Stimulated activated naive CD4-positive, alpha-beta T cell (primary cell): ENCODE measurements at places on chromosomes 11 and 22.

DNA sequence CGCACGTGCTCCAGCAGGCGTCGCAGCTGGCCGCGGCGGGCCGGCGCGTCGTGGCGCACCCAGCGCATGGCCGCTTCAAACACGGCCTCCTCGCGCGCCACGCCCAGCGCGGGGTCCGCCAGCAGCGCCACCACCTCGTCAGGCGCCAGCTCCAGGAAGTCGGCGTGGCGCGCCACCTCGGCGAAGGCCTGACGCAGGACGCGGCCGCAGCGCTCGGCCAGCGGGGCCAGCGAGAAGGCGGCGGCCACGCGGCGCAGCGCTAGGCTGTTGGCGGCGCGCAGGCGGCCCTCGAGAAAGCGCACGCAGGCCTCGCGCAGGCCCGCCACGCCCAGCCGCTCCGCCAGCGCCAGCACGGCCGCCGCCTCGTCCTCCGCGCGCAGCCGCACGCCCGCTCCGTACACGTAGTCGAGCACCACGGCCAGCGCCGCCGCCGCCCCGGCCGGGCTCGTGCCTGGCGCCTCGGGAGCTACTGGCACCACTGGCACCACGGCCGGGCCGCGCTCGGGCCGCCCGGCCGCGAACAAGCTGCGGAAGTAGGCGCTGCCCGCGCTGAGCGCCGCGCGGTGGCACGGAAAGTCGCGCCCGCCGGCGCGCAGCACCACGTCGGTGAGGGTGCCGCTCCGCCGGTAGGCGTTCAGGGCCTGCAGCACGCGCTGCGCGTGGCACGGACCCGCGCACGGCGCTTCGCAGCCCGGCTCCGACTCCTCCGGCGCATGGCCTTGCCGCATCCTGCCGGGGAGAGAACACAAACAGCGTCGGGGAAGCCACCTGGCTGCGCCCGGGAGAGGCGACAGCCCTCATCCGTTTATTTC is 2.9 kb downstream of the KLHL35 start:
- peak; percentile 59 for DNase-seq

- DNase-seq = no peak
Observed at GRCh38 chr11:5841797-5842196, at the start of gene OR52E6. OR52E6 (minus strand) TSS chr11:5841897; CDS start chr11:5841897, 0 bp downstream.

DNA sequence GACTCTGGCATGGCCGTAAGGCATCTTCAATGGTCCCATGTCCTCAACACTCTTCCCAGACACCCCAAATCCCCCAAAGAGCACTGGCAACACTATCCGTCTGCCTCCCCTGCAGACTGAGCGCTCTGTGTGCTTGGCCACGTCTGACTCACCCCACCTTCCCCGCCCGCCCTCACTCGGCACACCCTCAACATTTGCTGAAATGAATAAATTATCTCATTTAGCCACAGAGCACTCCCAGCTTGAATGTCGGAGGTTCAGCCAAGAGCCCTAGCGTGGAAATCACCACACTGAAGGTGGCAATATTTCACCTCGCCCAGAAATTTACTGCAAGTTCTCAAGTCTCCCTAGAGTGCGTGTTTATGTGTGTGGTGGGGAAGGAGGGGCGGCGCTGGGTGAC is 46.6 kb upstream of the TCF20 start:
- no peak for DNase-seq

GRCh38 chr11:133705873-133706272 is 139.4 kb downstream of the SPATA19 start:
- DNase-seq = no peak

DNA sequence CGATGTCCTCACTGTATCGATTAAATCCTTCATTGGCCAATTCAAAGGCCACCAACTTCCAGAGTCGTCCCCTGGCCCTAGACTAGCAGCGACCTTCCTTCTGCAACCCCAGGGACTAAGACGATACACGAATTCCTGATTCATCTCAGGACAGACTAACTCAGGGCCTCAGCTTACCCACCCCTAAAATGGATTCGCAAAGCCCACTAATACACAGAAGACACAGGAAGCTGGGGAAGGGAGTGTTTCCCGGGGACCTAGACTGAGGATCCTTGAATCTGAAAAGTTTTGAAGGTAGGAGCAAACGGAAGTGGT is 509 bp downstream of the LAMTOR1 start:
- DNase-seq = no peak

DNA sequence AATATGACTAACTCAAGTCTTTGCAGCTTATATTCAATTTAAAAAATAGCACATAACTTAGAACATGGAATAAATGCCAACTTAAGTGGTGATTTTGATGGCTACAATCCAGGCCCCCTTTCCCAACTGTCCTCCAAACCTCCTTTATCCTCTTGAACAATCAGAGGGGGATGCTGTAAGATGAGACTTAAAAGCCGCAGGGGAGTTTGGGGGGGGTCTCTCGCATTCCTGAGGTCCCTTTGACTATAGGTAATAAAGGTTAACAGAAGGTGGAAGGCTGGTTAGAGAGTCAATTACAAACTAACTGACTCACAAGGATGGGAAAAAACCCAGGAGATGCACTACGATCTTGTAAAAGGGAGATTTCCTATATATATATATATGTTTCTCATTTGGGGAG is 101.8 kb downstream of the KIRREL3 start:
- no peak for DNase-seq

- DNase-seq = no peak
Observed at GRCh38 chr22:39593066-39593930, 22.7 kb downstream of the CACNA1I start.

DNA sequence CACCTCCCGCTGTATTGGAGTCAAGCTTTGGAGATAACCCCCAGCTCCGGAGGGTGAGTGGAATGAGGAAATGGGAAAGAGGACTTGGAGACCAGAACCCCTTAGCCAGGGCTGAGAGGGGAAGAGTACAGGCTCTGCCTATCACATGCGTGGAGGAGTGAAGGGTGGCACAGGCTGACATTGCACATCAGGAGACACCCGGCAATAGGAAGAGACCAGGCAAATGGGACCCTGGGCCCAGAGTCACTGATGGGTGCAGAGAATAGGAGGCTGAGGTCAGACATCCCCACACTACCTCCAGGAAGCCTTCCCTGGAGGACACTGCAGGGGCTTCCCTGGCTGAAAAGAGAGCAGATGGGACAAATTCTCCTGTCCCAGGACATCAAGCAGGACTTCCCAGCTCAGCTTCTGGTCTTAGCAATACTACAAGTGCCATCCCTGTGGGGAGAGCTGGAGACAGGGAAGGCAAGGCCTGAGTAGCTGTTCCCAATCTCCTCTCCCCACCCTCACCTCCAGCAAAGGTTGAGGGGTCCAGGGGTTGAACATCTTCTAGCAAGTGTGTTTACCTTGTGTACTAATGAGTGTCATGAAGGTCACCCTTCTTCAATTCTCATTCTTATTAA is 160.7 kb downstream of the BUD13 start:
- no peak for DNase-seq

- DNase-seq = no peak
Observed at GRCh38 chr11:16609769-16610168, 128.7 kb upstream of the C11orf58 start.

DNA sequence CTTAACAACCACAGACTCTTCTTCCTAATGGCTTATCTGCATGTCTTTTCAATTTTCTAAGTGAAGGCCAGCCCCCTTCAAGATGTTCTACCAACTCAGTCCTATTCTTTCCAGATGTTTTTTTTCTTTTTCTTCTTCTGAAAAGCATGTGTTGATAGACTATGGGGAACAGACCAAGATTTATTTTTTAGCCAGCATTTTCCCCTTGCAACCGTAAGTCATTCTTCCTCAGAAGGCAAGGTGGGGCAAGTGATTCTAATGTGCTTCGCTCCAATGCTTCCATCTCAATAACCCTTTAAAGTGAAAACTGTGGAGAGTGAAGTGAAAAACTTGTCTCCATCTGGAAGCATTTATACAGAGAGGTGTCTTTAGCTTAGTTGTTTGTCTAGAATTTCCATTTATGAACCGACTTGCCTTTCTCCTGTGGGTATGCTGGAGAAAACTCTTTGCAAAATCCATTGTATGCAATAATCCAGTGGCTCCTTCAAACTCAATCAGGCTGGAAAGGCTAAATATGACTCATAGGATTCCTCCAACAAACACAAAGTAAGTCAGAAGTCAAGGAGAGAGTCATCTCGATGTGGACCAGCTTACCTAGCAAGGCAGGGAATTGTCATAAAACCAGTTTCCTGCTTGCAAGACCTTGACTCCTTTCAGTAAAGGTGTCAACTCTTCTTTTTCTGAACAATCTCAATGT is 83.7 kb downstream of the MAML2 start:
- no peak for DNase-seq

GRCh38 chr22:46563381-46564083 is 26.1 kb upstream of the CELSR1 start:
- DNase-seq = peak; percentile 63

GRCh38 chr11:117256573-117256972 is 24.1 kb downstream of the RNF214 start:
- DNase-seq = no peak

DNA sequence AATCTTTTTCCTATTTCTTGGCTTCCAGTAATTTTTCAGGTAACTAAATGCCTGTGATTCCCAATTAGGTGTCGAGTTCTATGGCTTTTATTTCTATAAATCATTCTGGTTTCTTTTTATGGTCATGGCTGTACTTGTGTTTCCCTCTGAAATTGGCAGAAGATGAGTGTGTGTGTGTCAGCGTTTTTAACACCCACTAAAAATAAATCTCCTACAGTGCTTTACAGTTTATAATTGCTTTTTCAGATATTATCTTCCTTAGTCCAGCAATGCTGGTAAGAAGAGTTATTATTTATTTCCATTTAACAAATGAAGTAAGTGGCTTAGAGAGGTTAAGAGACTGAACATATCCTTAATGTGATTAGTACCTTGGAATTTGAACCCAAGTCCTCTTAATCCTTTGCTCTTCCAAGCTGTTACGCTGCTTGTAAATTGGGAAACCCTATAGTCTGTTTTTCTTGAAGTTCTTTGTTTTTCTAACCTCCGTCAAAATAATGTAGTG is 125.2 kb downstream of the TEAD1 start:
- no peak for DNase-seq

DNA sequence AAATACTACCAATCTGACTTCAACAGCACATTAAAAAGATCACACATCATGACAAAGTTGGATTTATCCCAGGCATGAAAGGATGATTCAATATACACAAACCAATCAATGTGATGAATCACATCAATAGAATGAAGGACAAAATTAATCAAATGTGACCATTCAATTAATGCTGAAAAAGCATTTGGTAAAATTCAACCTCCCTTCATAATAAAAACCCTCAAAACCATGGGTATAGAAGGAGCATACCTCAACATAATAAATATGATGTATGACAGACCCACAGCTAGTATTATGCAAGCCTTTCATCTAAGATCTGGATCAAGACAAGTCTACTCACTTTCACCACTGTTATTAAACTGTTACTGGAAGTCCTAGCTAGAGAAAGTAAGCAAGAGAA is 921.7 kb upstream of the RAG2 start:
- DNase-seq = no peak

DNA sequence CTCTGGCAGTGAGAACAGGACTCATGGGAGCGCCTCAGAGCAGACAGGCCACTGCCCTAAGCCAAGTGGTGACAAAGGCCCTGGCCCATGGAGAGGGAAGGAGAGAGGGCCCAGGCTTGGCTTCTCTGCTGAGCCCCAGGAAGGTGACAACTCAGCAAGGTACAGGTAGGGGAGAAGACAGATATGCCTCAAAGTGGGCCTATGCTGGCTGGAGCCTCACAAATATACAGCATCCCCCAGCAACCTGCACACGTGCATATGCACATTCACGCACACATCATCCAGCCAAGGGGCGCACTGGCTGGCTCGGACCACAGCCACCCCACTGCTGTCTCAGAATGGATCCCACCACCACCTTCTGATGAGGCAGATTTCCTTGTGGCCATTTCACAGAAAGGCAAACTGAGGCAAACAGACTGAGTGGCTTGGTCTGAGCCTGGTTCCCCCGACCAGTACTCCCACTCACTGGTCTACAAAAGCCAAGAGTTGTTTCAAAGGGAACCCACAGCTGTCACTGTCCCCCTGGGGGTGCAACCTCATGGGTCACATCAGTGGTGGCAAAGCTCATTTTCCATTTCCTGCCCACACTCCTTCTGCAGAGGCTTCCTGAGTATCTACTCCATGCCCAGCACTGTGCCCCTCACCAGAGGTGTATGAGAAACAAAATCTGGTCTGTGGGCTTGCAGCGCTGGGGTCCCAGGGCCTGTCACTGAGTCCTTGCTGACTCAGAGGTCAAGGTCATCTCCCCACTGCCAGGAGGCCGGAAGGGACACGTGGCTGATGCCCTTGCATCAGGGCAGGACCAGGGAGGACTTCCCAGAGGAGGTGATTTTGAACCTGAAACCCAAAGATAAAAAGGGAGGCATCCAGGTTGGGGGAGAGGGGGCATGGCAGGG is 67.3 kb upstream of the PRR5 start:
- DNase-seq = no peak

- no peak for DNase-seq
Observed at GRCh38 chr11:11973361-11973800, 35.0 kb downstream of the DKK3 start.

DNA sequence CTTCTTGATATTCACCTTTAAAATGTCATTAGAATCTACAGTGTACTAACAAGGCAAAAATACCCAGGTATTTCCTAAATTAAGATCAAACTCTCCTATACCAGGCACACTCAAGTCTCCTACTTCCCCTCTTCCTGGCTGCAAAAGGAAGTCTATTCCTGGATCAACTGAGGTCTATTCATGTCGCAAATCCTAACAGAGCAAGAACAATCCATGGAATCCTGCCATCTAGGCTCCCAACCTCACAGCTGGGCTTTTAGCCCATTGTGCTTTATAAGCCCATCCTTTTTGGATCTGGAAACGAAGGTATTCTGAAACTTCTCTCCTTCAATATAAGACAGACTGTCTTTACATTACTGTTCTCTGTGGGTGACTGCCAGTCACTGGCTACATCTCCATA is 161.8 kb downstream of the SOX6 start:
- no peak for DNase-seq

DNA sequence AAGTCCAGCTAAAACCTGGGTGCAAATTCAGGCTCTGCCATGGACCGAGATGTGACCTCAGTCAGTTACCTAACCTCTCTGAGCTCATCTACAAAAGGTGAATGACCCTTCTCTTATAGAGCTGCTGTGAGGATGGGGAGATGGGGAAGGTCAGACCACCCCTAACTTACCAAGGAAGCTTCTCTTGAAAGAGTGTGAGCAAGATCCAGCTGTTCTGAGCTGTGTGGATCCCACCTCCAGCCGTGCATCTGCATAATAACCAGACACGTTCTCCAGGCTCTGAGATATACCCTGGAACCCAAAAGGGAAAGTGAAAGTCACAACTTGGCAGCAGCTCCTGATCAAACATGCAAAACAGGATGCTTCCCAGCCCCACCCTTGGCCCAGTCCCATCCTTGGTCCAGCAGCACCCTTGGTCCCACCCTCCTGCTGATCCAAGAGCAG is at the start of gene APOL3:
APOL3 (minus strand) TSS at position 257 of the 444 bp plus-strand sequence. CDS start 11,700 bp downstream, outside the sequence.
- peak; percentile 30 for DNase-seq

GRCh38 chr11:114171257-114172054 is 111.9 kb downstream of the ZBTB16 start:
- no peak for DNase-seq
